ENCODE measurements at places on chromosomes 3 and 15.

GRCh38 chr3:44093531-44093930 lies 148.2 kb upstream of the TOPAZ1 start:
- DNase-seq: no peak

GRCh38 chr3:12070098-12070497 lies 65.9 kb downstream of the SYN2 start:
- DNase-seq: no peak

DNA sequence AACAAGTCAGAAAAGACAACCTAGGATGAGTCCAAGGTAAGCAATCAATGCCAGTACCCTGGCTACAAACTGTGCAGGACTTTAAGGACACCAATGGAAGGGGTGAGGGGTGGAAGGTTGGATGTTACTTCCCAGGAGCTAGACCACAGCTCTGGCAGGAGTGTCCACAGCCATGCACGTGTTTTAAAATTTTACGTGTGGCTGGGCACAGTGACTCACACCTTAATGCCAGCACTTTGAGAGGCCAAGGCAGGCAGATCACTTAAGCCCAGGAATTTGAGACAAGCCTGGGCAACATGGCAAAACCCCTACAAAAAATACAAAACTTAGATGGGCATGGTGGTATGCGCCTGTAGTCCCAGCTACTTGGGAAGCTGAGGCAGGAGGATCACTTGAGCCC lies 14.7 kb upstream of the HDC start:
- no peak for DNase-seq

DNA sequence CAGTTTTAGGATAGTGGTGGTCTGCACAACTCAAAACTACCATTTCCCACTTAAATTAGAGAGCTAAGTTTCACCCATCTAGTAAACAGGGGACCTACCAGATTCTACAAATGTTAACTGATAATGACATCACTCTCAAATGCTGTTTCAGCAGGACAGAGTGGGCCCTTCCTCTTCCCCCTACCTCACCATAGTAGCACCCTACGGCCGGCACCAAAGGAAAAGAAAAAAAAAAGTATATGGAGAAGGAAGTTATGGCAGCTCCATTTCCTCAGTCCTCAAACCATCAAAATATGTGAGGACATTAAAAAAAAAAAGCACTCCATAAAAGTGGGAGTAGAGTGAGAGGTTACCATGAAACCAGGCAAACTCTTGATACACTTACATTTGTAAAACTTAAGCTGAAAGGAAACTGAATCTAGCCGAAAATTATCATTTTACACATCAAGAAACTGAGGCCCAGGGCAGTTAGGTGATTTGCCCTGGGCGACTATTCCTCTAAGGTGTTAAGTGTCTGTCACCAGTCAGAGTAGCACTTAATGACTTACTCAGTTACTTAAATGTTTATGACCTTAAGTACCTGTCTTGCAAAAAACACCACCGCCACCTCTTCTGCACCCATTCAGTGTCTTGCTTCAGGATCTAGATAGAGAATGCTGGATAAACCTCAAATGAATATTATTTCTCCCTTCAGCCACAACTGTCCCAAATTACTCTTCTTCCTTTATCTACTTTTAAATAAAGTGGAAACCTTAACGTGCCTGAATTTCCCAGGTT lies 2.7 kb downstream of the MSL2 start:
- no peak for DNase-seq

DNA sequence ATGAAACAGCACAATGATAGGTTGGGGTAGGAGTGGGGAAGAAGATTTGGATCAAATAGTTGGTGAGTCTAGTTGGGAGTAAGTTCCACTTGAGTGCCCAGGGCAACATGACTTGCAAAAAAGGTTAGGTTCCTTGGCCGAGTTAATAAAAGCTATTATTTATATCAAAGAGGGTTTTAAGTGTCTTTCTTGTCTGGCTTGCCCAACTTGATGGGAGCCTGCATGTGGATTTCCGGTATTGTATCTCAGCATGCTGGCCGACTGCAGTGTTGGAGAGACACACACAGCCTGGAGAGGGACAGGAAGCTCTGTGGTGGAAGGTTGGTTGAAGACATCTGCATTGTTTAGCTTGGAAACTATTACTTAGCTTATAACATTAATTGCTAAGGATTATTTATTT lies 449.5 kb upstream of the TBL1XR1 start:
- DNase-seq: no peak

- no peak for DNase-seq
Measured at GRCh38 chr3:141845407-141846049, 30.9 kb upstream of the ATP1B3 start.

- DNase-seq: no peak
Measured at GRCh38 chr15:38134252-38134651, 118.4 kb upstream of the SPRED1 start.

DNA sequence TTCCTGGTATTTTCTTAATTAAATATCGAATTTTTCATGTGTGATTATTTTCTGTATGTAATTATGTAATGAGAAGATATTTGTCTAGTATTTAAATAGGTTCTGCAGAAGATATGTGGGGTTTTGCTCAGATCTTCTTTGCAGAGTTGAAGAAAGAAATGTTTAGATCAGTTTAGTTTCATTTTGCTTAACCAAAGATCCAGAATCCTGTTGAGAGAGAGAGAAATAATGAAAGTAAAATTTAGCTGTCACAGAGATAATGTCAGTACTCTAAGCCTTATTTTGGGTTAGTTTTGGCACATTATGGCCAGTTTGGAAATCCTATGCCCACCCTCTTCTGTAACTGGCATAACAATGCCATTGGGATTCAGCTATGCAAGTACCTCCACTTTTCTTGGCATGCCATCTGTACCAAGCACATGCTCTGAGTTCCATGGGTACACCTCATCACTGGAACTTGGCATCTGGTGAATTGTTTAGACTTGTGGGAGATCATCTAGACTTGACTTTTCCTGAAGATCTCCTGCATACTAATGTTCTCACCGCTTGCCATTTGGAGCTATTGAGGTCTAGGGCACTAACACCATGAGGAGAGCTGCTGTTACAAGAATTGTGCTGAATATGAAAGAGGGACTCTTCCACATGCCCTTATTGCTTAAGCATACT lies 30.9 kb downstream of the PLSCR1 start:
- no peak for DNase-seq

GRCh38 chr3:80750637-80751036 lies 982.8 kb upstream of the ROBO1 start:
- DNase-seq: no peak

GRCh38 chr3:64048631-64049061 lies 25.4 kb upstream of the PSMD6 start:
- DNase-seq: no peak

- DNase-seq: no peak
Measured at GRCh38 chr15:80611543-80612080, 83.5 kb upstream of the ABHD17C start.

GRCh38 chr3:101571028-101571895 lies 2.7 kb upstream of the PCNP start:
- DNase-seq: no peak

DNA sequence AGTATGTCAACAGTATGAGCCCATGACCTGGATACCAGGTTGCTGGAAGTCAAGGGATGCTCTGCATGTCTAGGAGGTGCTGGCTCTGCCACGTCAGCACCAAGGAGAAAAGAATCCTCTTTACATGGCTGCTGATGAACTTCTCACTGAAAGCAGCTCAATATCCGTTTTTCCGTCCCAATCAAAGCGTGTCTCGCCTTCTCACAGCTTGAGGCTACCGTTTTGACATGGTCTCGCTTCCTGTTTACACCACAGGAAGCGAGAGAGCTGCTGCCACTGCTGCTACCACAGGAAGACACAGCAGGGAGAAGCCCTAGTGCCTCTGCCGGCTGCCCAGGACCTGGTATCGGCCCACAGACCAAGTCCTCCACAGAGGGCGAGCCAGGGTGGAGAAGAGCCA lies 27.3 kb downstream of the STARD5 start:
- DNase-seq: no peak

GRCh38 chr3:160928183-160928726 lies 172.2 kb downstream of the PPM1L start:
- DNase-seq: no peak

DNA sequence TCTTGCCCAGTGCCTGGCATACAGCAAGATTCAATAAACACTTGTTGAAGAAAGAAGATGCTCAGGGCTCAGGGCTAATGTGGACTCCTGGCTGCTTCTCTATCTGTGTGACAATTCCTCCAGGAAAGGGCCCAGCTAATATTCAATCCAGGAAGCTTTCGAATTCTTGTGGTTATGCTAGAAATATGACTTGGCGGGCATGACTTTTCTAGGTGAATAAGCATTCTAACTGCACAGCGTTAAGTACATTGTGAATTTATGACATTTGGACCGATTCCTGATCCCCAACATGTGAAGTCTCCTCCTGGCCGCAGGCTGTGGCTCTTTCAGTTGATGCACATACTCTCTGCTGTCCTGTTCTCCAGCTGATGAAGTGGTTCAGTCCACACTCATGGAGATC lies 117.0 kb downstream of the IMPG2 start:
- no peak for DNase-seq

GRCh38 chr3:162072656-162073164 lies 576.1 kb downstream of the OTOL1 start:
- DNase-seq: no peak

DNA sequence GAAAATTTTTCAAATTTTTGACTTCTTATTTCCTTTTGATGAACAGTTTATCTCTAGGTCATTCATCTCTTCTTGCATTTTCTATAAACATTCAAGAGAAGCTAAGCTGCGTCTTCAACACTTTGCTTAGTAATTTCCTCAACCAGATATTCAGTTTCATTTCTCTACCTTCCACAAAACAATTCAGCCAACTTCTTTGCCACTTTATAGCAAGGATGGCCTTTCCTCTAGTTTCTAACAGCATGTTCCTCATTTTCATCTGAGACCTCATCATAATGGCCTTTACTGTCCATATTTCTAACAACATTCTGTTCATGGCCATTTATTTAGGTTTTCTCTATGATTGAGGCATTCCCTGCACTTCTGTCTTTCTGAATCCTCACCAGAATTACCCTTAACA lies 90.0 kb downstream of the ARIH1 start:
- no peak for DNase-seq

GRCh38 chr3:116018646-116019045 lies 395.3 kb downstream of the GAP43 start:
- DNase-seq: no peak

GRCh38 chr3:186923241-186923640 lies 7.1 kb upstream of the ST6GAL1 start:
- DNase-seq: no peak

DNA sequence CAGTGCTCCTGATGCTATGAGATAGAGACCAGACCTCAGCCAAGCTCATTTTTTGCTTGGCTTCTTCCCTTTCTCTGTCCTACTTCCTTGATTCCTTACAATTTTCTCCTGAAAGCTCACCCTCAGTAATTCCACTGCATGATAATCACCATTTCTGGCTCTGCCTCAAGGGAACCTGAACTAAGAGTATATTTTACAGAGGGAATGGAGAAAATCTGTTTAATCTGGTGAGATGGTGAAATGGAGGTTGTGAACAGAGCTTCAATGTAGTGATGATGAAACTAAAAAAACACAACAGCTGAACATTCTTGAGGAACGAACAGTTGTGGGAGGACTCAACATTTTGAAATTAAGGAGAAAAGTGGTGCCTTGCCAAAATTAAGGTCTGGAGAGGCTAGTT lies 16.3 kb downstream of the HHLA2 start:
- DNase-seq: no peak

- DNase-seq: no peak
Measured at GRCh38 chr3:192799721-192800120, 72.4 kb upstream of the FGF12 start.

- DNase-seq: no peak
Measured at GRCh38 chr15:98896802-98897732, 110.5 kb downstream of the PGPEP1L start.

- DNase-seq: no peak
Measured at GRCh38 chr3:3031326-3031725, 78.8 kb downstream of the IL5RA start.

- no peak for DNase-seq
Measured at GRCh38 chr3:195828762-195829161, 17.0 kb upstream of the MUC4 start.

GRCh38 chr15:97470417-97470816 lies 490.1 kb upstream of the ARRDC4 start:
- no peak for DNase-seq

GRCh38 chr3:71384837-71385716 lies 198.5 kb downstream of the FOXP1 start:
- no peak for DNase-seq

GRCh38 chr15:62112616-62113593 lies 46.1 kb downstream of the C2CD4A start:
- no peak for DNase-seq

- DNase-seq: no peak
Measured at GRCh38 chr15:70770863-70771262, 7.5 kb upstream of the UACA start.

- no peak for DNase-seq
Measured at GRCh38 chr15:63677778-63678177, 80.6 kb downstream of the FBXL22 start.

GRCh38 chr3:147925272-147925671 lies 516.1 kb downstream of the ZIC1 start:
- DNase-seq: no peak

DNA sequence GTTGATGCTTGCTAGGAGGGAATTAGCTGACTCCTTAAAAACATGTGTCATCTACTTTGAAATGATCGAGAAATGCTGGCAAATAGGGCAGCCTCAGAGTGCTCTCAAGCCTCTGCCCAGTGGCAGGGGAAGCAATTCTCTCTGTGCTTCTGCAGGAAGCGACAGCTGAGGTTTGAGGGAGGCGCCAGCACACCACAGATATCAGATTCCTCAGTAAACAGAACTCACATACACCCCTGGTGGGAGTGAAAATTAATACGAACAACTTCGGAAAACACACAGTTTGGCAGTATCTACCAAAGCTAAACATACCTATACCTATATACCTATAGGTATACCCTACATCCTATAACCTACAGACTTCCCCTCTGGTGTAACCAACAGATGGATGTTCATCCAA lies 61.3 kb downstream of the NSMCE3 start:
- no peak for DNase-seq

GRCh38 chr3:157130467-157131251 lies 29.3 kb downstream of the CCNL1 start:
- peak; percentile 5 for DNase-seq

DNA sequence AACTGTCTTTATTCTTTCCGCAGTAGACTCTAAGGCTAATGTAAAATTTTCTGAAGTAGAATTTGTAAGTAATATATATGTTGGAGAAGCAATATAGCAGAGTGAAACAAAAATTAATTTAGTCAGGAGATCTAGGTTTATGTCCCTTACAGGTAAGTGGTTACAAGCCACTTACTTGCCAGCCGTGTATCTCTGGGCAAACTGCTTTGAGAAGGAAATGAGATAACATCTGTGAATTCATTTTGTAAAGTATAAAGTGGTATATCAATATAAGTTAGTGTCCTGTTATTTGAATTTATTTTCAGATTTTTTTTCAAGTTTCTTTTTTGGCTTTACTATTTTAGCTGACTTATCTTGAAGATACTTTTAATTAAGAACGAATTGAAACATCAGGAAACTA lies 5.5 kb downstream of the DAZL start:
- DNase-seq: no peak
